ENCODE measurements at places on chromosomes 3 and 15.

GRCh38 chr3:10933805-10934481 is 58.6 kb upstream of the SLC6A1 start:
- DNase-seq, result peak; percentile 90

DNA sequence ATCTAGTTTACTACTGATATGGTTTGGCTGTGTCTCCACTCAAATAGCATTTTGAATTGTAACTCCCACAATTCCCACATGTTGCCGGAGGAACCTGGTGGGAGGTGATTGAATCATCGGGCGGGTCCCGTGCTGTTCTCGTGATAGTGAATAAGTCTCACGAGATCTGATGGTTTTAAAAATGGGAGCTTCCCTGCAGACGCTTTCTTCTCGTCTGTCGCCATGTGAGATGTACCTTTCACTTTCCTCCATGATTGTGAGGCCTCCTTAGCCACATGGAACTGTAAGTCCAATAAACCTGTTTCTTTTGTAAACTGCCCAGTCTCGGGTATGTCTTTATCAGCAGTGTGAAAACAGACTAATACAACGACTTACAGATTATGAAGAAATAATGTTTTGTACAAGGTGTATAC is 35.6 kb upstream of the PYDC2 start:
- no peak for DNase-seq

GRCh38 chr15:84599906-84600305 is 903 bp upstream of the ZSCAN2 start:
- no peak for DNase-seq

GRCh38 chr3:31086698-31087097 is 192.2 kb upstream of the GADL1 start:
- DNase-seq, result no peak

- DNase-seq, result peak; percentile 65
Measured at GRCh38 chr15:35379972-35380371, 166.0 kb downstream of the DPH6 start.

GRCh38 chr15:92839696-92840095 is 60.4 kb upstream of the CHD2 start:
- no peak for DNase-seq

DNA sequence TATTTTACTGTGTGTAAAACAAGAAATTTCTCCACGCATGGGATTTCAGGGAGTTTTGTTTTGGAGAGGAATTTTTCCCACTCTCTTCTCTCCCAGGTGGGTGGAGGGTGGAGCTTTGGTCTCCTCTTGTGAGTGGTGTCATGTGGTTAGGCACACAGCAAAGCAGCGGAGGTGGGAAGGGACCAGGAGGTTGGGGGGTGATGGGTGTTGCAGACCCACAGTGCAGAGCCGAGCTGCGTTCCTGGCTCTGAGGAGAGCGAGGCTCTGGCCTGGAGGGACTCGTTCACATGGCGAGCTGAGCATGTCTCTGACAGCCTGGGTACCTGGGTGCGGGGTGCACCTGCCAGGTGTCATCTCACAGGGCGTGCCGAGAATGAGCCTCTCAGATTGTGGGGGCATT is 87.8 kb downstream of the RYR3 start:
- DNase-seq, result no peak

DNA sequence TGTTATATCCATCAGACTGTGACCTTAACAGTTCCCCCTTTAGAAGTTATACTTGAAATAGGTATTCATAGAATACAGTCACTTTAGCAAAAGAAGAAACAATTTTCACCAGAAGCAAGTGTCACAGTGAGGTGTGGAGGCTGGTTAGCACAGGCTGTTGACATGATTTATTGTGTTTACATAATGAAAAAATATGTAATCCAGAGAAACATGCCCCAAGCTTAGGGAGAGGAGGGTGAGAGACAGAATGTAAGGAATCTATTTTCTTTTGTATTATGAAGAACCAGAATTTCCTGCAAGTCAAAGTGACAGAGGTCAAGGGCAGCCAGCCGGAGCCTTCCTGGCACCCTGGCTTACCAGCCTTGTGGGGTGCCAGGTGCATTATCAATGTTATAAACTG is 4.0 kb downstream of the IL12A start:
- no peak for DNase-seq

DNA sequence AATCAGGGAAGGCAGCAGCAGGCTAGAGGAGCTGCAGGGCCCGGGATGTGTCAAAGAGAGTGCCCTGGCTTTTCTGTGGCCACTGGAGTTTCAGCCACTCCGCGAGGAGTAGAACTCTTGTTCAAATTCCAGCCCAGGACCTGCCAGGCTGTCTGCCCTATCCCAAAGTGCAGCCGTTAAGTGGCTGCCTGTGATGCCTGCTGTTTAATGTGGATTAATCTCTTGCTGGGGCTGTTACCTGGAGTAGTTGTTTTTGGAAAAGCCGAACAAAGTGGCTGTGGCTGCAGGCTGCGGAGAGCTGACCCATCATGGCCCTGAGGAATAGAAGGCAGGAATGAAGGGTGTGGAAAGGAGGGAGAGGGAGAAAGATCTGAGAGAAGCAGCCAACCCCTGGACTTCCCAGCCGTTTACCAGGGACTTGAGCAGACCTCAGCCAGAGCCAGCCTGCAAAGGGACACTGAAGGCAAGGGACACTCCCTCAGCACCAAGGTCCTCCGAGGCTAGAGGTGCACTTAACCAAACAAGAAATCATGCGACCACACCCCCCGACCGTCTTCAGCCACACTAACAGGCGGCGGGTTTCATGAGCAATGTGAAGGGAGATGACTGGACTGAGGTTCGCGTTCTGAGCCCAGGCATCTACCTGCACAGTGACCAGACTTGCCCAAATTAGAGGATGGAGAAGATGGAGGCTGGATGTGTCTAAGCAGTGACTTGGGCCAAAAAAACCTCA is 4.7 kb downstream of the CDAN1 start:
- DNase-seq, result no peak

DNA sequence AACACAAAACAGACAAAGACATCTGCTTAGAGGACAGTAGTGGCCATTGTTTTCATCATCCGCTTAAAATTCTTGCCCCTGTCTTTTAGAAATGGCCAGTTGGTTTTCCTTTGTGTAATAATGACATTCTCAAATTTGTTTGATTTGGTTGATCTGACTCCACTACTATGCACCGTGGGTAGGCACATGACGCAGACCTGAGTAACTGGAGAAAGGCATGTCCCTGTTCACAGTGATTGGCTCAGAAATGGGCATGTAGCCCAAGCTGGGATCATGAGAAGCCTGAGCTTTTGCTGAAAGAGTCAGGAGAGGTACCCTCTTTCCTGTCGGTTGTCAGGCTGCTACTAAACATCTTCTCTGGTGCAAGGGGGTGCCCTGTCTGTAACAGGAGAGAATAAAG is 36.6 kb upstream of the MAGI1 start:
- DNase-seq, result peak; percentile 26

GRCh38 chr3:42498791-42499477 is 3.5 kb upstream of the VIPR1 start:
- DNase-seq, result no peak

DNA sequence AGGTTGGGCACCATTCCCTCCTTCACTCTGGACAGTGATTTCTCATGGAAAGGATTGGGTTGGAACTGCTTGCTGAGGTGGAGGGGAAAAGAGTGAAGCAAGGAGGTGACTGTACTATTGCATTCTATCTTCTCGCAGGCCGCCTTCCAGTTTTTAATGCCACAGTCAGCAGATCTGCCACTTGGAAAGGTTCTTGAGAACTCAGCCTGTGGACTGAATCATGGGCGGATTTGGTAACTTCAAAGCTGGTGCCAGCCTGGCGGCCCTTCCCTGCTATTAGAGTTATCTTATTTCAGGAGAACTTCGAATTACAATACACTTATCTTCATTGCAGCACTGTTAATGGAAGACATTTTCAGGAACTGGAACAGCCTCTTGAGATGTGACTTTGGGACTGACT is 23.1 kb upstream of the SLC28A2 start:
- no peak for DNase-seq

- DNase-seq, result no peak
Measured at GRCh38 chr15:57534281-57534680, 57.4 kb upstream of the MYZAP start.

- DNase-seq, result no peak
Measured at GRCh38 chr15:38562278-38562677, 2.3 kb downstream of the RASGRP1 start.

GRCh38 chr15:58521293-58521991 is 89.7 kb downstream of the LIPC start:
- DNase-seq, result peak; percentile 99

DNA sequence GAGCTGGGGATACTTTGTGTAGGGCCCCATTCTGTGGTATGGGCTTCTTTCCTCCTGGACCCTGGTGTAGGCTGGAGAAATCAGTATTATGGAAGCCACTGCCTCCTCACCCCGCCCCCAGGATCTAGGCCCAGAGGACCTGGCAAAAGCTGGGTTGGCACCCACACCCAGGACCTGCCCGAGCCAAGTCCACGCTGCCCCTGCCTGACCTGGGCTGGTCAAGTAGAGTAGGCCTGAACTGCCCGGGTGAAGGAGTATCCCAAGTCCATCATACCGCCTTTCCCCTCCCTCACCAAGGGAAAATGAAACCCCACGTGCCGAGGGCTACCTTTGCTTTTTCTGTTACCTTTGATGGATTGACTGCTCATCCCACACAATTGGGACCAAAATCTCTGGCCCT is 37.7 kb upstream of the TRAK1 start:
- no peak for DNase-seq

DNA sequence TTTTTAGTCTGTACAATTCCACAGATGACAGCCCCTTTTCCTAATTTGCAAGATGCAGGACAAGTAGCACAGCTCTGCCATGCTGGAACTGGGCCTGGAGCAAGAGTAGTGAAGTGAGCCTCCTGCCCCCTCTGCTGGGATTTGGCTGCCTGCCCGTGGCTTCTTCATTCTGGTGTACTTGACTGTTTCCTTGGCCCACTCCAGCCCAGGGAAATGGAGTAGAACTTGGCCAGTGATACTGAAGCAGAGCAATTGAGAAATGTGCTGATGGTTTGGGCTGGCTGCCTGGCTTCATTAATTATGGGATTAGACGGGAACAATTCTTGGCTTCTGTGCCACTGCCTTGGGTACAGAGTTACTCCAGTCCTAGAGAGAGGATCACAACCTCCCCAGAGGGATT is 2.8 kb downstream of the GPD1L start:
- DNase-seq, result no peak

- no peak for DNase-seq
Measured at GRCh38 chr15:22786868-22787698, 639 bp downstream of the NIPA1 start.

DNA sequence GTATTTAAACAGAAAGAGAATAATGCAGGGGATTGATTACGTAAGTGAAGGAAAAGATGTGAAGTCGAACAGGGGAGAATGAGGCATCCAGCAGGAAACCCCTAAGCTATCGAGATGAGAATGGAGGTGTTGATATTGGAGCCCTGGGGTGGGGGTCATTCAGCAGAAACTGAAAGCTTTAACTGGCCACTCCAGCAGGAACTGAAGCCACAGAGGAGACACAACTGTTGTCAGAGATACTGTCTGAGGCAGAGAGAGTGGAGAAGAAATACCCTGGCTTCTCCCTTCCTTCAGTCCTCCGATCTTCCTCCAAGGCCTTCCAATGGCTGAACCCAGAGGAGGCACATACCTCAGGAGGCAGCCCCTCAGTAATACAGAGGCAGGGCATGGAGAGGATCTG is 152.4 kb downstream of the THRB start:
- DNase-seq, result no peak

- DNase-seq, result no peak
Measured at GRCh38 chr15:74548241-74548640, 7.2 kb downstream of the ARID3B start.

GRCh38 chr3:40192628-40193027 is 116.9 kb upstream of the EIF1B start:
- no peak for DNase-seq

DNA sequence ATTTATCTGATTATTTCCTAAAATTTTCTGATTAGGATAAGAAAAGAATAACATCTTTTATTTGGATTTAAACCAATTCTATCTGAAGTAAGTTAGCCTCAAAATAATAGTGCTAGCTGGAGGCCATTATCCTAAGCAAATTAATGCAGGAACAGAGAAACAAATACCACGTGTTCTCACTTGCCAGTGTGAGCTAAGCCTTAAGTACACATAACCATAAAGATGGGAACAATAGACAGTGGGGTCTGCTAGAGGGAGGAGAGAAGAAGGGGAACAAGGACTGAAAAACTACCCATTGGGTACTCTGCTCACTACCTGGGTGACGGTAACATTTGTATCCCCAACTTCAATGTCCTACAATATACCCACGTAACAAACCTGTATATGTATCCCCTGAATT is 31.3 kb upstream of the LYSMD4 start:
- DNase-seq, result no peak

- no peak for DNase-seq
Measured at GRCh38 chr3:33171580-33171979, 47.0 kb downstream of the SUSD5 start.

DNA sequence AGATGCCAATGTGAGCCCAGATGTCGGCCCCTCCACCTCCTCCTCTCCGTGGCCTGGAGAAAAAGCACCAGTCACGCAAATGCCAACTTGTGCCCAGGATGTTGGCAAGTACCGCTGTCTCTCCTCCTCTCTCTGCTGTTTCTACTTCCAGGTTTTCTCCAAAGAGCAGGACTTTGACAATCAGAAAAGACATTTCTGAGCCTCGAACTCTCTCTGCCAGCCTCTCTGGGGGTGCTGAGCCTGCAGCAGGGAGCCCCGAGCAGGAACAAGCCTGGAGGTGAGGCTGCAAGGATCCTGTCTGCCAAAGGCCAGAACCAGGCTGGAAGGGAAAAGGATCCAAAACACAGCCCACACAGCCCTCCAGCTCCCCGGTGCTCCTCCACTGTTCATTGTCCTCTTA is 89.7 kb downstream of the SEC22A start:
- DNase-seq, result no peak

GRCh38 chr3:15800327-15800726 is 2.5 kb upstream of the ANKRD28 start:
- no peak for DNase-seq

- DNase-seq, result peak; percentile 2
Measured at GRCh38 chr3:21962456-21962855, 211.4 kb upstream of the ZNF385D start.

DNA sequence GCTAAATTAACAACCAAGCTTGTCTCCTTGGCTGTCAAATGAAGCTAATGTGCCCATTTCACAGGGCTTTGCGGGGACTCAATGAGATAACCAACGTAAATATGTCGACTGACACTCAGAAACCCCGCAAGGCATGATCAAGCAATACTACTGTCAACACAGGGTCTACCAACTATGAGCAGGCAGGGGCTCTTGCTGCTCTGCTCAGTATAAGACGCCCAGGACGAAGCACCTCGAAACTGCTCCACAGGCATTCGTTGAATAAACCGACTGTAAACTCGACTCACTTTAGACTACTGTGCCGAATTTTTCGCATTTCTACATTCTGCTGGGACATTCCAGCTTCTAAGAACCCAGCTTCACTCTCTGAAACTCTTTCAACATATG is 55.0 kb downstream of the FEZF2 start:
- DNase-seq, result no peak

Data from foreskin keratinocyte (primary cell).